GM04503 (cell line): ENCODE measurements at places on chromosomes 12 and 14.
A peak's percentile ranks its signal among the peaks of the same experiment; 100 is the strongest.

DNA sequence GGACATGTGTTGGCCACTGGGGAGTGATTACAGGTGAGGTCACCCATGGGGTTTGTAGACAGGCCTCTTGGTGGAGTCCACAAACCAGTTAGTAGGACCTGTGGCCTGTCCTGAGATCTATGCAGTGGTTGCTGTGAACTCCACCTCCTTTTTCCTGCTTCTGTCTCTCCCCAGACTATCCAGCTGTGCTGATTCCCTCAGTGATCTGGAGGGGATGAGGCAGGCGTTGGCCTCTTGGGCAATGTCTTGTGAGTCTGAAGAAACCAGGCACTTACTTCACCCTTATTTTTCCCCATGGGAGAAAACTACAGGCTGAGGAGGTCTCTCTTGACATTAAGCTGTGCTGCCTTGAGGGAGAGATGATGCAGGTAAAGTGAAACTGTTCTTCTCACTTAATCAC, 257.2 kb upstream of the PRICKLE1 start:
- DNase-seq = no peak

DNA sequence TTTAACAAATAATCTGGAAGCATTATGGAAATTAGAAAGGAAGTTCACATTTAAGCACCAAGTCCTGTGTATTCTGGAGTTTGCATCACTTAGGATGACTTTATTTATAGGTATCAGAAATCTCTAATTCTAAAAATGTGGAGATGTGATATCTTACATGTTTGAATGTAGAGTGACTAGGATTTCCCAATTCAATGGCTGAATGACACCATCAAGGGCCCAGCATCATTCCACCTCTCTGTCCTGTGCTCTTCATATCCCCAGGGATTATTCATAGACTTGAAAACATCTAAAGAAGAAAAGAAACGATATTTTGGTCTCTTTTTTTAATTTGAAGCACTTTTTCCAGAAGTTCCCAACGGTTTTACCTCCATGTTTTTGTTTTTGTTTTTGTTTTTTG, 15.2 kb upstream of the METAP2 start:
- DNase-seq = no peak

DNA sequence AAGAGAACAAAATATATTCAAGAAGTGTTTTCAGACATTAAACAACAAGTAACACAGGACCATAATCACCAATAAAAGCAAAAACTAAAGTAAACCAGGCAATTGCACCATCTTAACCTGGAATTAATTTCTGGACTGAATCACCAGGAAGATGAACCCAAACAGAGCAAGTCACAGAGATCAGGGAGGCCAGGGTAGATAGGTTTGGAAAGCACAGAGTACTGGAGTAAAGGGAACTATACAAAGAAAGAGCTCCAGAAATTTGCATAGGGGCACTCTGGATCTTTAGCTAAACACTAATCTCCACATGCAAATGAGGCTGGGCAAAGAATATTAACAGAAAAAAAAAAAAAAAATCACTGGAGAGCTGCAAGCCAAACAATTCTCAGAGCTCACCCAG, 84.7 kb downstream of the NUAK1 start:
- DNase-seq = no peak

DNA sequence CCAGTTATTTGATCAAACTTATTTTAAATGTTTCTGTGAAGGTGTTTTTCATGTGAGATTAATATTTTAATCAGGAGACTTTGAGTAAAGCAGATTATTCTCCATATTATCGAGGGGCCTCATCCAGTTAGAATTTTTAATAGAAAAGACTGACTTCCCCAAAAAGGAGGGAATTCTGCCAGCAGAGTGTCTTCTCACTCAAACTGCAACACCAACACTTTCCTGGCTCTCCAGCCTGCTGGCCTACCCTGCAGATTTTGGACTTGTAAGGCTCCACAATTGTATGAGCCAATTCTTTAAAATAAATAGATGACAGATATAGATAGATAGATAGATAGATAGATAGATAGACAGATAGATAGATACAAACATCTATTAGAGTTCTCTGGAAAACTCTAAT, 155.7 kb downstream of the SEC23A start:
- DNase-seq = no peak

DNA sequence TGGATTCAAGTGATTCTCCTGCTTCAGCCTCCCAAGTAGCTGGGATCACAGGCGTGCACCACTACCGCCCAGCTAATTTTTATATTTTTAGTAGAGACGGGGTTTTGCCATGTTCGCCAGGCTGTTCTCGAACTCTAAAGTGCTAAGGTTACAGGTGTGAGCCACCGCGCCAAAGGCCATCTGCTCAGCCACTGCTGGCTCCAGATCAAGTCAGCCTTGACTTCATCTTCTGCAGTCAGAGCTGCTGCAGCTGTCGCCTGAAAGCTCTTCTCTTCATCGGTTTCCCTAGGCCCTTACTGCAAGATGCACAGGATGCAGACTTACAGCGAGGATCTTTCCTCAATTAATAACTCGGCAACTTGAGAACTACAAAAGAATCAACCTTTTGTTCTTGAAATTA, 66.8 kb downstream of the CLIP1 start:
- DNase-seq = no peak

- no peak for DNase-seq
These were observed 202.1 kb downstream of the NOVA1 start for GRCh38 chr14:26395726-26396125.

DNA sequence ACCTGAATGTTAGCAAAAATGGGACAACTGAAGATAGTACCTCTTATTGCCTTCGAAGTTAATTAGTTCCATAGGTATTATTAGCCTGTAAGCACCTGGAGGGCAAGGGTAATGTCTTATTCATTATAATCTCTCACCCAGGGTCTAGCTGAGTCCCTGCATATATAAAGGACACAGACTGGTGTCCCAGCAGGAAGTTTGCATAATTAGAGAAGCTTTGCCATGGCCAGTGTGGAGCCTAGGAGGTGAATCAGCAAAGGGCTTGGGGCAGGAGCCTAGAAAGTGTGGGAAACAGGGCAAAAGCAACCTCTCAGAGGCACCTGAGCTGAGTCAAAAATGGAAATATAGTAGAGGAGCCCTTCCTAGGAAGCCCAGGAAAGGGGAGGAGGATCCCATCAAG, 120.4 kb downstream of the NEDD1 start:
- DNase-seq = no peak

DNA sequence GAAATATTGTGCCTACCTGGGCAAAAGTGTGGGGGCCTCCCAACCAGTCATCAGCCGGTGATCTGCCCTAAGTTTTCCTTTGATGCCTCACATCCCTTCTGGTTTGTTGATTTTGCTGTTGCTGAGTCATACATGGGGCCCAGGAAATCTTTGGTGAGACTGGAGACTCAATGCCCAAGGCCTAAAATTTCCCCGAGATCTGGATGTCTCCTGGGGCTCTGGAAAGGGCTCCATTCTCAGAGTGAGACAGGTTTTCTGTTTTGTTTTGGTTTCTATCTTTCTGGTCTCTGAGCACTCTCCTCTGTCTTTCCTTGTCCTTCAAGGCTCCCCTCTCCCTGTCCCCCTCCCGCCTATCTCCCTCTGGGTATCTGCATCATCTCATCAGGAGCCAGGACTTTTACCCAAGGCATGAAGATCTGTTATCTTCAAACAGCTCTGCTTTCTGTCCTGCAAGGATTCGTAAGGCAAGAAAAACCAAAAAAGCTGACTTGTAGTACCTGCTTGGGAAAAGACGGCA, 152.8 kb upstream of the MAX start:
- DNase-seq = peak; percentile 36

GRCh38 chr12:97324471-97324870, 138.1 kb upstream of the RMST start:
- DNase-seq = no peak

DNA sequence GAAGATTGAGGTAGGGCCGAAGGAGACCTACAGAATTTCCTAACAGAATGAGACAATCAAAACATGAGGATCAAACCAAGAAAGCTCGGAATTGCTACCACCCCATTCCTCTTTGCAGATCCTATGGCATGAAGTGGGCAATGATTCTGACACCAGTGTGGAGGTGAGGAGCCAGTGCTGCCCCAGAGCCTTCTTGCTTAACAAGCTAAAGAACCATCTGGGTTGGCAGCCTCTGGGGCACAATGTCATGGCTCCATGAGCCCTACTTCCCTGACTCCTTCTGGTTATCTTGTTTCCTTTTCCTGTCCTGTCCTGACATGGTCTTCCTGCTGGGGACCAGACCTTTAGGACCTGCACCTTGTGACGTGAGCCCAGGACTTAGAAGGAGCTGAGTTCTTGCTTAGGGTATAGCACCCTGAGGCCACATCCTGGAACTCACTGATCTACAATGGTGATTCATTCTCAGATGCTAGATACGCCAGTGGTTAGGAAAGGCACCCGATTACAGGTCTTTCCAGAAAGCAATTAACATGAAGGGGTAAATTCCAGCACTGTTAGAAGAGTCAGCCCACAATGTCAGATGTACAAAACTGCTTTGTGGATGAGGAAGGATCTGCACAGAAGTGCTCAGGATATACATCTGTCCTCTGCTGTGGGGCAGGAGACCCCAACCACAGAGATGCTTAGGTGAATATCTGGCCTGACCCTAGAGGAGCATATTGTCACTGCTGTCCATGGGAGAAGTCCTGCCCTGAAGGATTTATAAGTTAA, 324.2 kb downstream of the ZFP36L1 start:
- peak; percentile 67 for DNase-seq

GRCh38 chr12:62259631-62259992, 592 bp upstream of the USP15 start:
- no peak for DNase-seq

GRCh38 chr12:74581439-74581838, 43.8 kb downstream of the ATXN7L3B start:
- DNase-seq = no peak

DNA sequence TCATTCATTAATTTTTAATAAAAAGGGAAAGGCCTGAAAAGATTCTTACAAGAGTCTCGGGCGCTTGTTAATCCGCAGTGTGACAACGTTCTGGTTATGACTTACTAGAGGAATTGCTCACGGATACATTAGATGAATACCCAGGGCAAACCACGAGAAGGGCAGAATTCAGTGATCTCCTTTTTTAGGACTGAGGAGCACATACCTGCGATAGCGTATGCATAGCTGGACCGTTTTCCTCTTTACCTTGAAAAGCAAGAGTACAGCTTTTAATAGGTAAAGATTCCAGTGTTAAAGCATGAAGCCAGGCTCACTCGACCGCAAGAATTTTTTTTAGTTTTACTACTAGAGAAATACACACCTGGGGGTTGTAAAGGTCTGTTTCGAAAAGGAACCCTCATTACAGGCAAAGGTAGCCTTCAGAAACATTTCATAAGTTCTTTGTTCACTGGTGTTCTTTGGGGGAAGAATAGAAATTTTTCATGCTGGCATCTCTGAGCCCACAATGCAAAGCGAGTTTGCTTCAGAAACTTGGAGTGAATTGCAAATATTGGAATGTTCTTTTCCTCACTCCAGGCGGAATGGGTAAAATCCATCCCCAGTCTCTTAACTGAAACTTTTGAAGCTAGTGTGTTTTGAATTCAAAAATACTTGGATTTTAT, 953 bp downstream of the MAPK1IP1L start:
- no peak for DNase-seq

GRCh38 chr12:72207079-72207478, 65.1 kb upstream of the TRHDE start:
- DNase-seq = no peak

DNA sequence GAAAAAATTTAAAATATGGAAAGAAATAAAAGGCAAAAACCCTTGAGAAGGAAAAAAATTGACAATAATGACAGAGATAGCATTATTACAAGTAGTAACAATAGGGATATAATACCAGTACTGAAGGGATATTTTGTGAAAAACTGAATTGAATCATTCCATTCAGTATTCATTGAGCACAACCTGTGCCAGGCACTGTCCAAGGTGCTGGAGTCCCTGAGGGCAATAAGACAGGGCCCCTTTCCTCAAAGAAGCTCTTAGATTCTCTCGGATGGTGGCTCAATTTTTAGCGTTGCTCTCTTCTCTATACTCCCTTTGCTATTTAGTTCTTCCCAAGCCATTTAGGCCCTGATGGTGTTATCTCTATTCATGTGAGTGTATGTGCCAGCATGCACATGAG, 34.3 kb upstream of the GAS2L3 start:
- DNase-seq = no peak

- DNase-seq = no peak
These were observed 706.7 kb downstream of the RERGL start for GRCh38 chr12:17383321-17383720.

GRCh38 chr14:65613131-65613650, 200.7 kb downstream of the FUT8 start:
- no peak for DNase-seq

DNA sequence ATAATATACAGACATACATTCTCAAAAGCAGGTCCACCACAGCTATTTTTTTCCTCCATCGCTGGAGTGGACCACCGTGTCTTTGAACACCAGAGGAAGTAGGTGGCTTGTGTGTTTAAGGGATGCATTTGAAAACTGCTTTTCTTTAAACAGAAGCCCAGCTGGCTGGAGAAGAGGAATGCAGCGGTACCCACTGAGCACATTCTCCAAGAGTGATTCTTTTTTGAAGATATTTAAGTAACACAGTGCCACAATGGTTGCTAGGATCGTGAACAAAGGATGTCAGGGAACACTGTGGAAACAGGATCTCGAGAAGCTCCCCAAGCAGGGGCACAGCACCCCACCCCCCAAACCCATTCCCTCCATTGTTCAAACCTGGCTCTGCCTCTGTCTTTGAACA, 286.6 kb upstream of the PWP1 start:
- no peak for DNase-seq

GRCh38 chr14:55739967-55740648, 160.1 kb downstream of the KTN1 start:
- no peak for DNase-seq
